ENCODE measurements at places on chromosomes 2 and 18.

- DNase-seq, result no peak
Measured at GRCh38 chr2:222572264-222572721, 83.6 kb downstream of the FARSB start.

- no peak for DNase-seq
Measured at GRCh38 chr2:178630581-178630980, 150.3 kb downstream of the PLEKHA3 start.

- DNase-seq, result no peak
Measured at GRCh38 chr2:211756266-211756665, 782.3 kb downstream of the ERBB4 start.

DNA sequence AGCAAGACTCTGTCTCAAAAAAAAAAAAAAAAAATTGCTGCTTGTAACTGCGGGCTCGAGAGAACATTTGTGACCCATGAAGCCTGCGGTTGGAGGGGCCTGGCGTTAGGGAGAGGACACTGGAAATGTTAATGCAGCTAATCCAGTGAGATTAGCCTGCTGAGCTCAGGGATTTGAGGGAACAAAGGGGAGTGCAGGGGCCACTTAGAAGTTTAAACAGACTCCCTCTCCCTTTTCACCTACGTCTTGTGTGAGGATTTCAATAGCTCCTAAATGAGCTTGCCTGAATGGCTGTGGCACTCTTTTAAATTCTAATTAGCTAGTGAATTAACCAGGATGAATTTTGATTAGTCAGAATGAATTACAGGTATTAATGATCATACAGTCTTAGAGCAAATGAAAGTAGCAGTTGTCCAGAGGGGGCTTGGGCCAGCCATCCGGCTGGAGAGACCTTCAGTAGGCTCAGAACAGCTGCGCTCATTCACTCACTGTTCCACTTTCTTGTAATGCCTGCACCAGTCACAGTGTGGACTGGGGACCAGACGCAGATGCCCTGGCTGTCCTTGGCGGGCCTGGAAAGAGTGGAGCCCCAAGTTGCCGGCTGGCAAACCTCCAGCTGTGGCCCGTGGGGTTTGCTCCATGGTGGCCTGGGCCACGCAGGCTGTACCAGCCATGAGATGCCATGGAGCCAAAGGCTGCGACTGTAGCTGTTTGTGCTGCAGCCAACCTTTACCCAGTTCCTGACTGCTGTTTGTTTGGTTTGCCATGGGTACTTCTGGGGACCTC lies 20.8 kb downstream of the LDLRAD4 start:
- DNase-seq, result no peak

GRCh38 chr2:52222128-52222527 lies 1190.2 kb upstream of the NRXN1 start:
- no peak for DNase-seq

DNA sequence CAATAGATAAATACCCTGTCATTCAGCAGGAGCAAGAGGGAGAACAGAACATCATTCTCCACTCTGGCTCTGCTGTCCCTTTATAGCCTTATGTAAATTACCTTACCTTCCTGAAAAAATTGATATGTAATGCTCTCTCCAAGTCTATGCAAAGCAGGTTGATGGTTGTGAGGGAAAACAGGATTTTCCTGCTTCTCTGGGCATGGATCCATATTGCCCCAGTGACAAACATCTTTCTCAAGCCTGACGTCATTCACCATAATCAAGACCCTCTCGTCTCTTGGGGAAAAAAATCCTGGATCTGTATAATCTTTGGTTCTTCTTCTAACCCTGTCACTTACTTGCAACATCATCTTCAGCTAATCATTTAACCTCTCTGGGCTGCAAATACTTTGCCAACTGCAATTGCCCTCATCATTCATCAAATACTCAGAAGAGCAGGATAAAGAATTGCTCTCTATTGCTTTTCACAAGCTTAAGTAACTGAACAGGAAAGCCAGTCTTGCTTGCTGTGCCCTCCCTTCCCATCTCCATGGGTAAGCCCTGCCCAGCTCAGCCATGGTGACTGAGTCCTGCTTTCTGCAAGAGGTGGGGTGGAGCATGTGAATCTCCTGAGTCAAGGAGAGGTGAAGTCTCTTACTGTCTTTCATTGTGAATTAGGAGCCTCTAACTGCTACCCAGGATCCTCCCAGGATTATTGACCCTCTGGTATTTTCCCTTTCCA lies 123.7 kb upstream of the KLF7 start:
- DNase-seq, result no peak

DNA sequence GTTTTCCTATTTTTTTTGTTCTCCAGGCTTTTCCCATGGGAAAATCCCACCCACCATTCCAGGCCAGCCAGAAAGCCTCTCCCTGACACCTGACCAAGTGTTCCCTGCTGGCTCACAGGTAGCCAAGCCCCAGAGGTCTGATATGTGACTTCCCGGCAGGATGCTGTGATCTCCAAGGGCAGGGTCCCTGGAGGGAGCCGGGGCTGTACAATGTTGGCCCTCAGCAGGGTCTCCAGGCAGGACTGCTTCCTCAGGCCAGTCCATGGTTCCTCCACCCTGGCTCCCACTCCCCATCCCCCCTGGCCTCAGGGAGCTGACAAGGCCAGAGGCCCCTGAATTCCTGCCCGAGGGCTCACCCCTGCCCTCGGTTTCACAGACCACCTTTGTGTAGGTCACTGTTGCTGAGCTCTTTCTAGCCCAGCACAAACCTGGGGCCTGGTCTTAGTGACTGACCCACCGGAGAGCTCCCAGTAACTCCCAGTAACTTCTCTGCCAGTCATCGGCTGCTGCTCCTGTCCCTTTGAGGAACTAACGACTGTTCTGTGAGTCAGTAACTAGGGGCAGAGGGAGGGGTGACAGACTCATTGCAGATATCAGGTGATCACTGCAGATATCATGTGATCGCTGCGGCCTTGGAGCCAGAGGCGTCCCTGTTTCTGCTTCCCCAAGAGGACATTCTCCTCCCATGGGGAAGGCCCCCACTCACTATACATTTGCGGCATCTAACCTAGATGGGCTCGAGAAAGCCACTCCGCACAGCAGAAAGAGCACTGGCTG lies 38.7 kb downstream of the SDC1 start:
- DNase-seq, result peak; percentile 94

- DNase-seq, result peak; percentile 89
Measured at GRCh38 chr2:60806988-60807681, 51.1 kb downstream of the PAPOLG start.

- no peak for DNase-seq
Measured at GRCh38 chr2:129277585-129277981, 701.9 kb upstream of the RAB6C start.

- DNase-seq, result no peak
Measured at GRCh38 chr2:145715601-145716000, 1195.7 kb upstream of the ZEB2 start.

- DNase-seq, result no peak
Measured at GRCh38 chr2:240597419-240598181, 11.1 kb downstream of the CAPN10 start.
